ENCODE measurements at places on chromosomes 13 and 19. TPM values are rescaled to one million over a fixed set of nuclear protein-coding genes. Genes with fewer than 3 reads are reported as not detected.

The RAX2 gene
- total RNA-seq, result not detected

The S1PR5 gene
- not detected for total RNA-seq

GRCh38 chr19:16779539-16780163 is 49.5 kb upstream of the SIN3B start:
- no peak overlapping the region for H3K4me3 ChIP-seq
- no peaks in the 10 kb centered on the region for H3K36me3 ChIP-seq
- H3K27me3 ChIP-seq, result peaks cover 7% of the 10 kb centered on the region
- DNase-seq, result no peak
- H3K4me1 ChIP-seq, result no peaks in the 10 kb centered on the region

The GIPR gene
- total RNA-seq, result 2.3 TPM

DNA sequence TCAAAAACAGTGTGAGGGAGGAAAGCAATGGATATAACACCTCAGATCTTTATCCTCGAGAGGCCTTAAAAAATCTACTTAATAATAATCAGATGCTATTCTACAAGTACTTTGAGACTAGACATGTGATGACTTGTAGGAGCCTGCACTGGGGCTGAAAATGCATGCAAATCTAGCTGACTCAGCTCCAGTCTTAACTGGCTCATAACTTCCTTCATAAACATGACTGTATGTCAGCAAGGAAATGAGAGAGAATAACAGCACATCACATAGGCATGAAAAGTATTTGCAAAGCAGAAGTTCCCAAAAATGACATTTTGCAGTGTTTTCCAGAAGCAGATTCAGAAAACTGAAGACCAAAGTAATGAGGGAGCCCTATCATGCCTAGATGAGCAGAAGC is 38.1 kb downstream of the PSG5 start:
- no peak overlapping the region for H3K4me3 ChIP-seq
- no peak for DNase-seq
- no peaks in the 10 kb centered on the region for H3K4me1 ChIP-seq
- H3K27ac ChIP-seq, result no peak overlapping the region
- H3K36me3 ChIP-seq, result no peaks in the 10 kb centered on the region

- no peak overlapping the region for H3K4me3 ChIP-seq
- peaks cover 3% of the 10 kb centered on the region for H3K4me1 ChIP-seq
- peaks cover 11% of the 10 kb centered on the region for H3K36me3 ChIP-seq
- no peaks in the 10 kb centered on the region for H3K27me3 ChIP-seq
Observed at GRCh38 chr13:49400755-49401659, 42.9 kb downstream of the CAB39L start.

The CD70 gene
- 3.1 TPM for total RNA-seq

The IGFL2 gene
- not detected for total RNA-seq

DNA sequence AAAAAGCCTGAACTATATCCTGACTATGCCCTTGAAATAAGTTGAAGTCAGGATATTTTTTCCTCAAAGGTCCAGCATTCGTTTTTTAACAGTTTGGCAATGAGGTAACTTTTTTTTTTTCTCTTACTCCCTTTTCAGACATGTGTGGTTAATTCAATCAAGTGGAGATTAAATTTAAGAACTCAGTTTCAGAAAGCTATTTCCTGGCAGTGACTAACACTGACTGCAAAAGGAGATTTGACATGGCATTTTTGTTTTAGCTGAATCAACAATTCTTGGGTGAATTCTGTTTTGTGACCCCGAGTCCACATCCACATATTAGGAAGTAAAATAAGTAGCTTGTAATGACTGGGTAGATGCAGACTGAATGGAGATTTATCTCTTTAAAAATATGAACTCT is 716.4 kb downstream of the PCDH9 start:
- no peak overlapping the region for H3K27ac ChIP-seq
- no peaks in the 10 kb centered on the region for H3K4me1 ChIP-seq
- H3K36me3 ChIP-seq, result no peaks in the 10 kb centered on the region

The APOC4 gene
- not detected for total RNA-seq

The EMP3 gene
- total RNA-seq, result 110 TPM

The RDH8 gene
- not detected for total RNA-seq

The CLEC4M gene
- not detected for total RNA-seq

The DENND1C gene
- total RNA-seq, result 57.9 TPM

DNA sequence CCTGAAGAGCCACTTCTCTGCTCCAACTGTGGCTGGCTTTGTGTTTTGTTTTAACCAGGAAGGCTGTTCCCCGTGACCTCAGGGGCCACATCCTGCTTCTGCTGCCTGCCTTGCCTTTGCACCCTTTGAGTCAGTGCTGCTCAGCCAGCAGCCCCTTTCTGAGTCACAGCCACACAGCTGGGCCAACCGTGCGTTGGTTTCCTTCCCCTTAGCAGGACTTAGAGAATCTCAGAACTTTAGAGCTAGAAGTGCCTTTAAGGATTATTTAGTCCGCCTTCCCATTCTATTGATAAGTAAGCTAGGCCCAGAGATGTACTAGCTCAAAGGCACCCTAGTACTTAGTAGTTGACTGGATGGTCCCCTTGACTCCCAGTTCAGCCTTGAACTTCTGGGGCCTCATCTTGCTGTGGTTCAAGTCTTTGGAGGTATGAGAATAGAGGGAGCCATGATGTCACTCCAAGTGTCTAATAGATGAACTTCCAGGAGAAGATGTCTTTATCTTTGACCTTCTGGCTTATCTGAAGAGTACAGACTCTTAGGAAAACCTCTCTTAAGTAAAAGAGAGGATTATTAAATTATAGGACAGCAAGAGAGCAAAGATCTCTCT is 8.0 kb downstream of the RGCC start:
- peak overlapping the region; percentile 76 for H3K4me3 ChIP-seq
- peaks cover 89% of the 10 kb centered on the region for H3K4me1 ChIP-seq
- H3K36me3 ChIP-seq, result peaks cover 67% of the 10 kb centered on the region
- no peaks in the 10 kb centered on the region for H3K27me3 ChIP-seq
- H3K27ac ChIP-seq, result peak overlapping the region; percentile 93

GRCh38 chr19:13149628-13150186 is 468 bp downstream of the STX10 start:
- peaks cover 22% of the 10 kb centered on the region for H3K36me3 ChIP-seq
- H3K27me3 ChIP-seq, result no peaks in the 10 kb centered on the region
- H3K4me1 ChIP-seq, result peaks cover 16% of the 10 kb centered on the region
- peak overlapping the region; percentile 98 for H3K27ac ChIP-seq
- peak; percentile 45 for DNase-seq

DNA sequence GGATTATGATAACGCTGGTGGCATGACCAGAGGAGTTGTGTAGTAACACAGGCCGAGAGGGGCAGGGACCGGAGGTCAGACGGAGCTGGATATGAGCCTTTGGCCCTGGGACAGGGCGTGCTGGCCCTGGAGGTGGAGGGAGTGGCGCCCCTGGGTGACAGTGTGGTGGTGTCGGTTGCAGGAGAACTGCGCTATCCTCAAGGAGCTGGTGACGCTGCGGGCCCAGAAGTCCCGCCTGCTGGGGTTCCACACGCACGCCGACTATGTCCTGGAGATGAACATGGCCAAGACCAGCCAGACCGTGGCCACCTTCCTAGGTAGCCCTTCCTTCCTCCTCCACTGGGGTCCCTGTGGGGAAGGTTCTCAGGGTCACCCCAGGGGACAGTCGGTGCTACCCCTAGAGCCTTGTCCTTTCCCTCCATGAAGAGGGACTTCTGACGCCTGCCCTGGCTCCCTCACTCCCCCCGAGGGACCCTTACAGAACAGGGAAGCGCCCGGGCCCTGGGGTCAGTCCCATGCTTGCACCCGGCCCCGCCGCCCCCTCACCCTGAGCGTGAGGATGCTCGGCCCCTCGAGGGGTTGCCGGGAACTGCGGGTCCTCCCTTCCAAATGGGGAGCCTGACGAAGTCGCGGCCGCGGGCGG is 12.8 kb upstream of the ZNF554 start:
- no peaks in the 10 kb centered on the region for H3K4me1 ChIP-seq
- peaks cover 20% of the 10 kb centered on the region for H3K36me3 ChIP-seq
- H3K27me3 ChIP-seq, result no peaks in the 10 kb centered on the region

The PGLYRP2 gene
- total RNA-seq, result 0.07 TPM

- peaks cover 9% of the 10 kb centered on the region for H3K36me3 ChIP-seq
- H3K4me1 ChIP-seq, result peaks cover 51% of the 10 kb centered on the region
- no peaks in the 10 kb centered on the region for H3K27me3 ChIP-seq
- no peak for DNase-seq
Observed at GRCh38 chr13:73876323-73876722, 257.9 kb downstream of the KLF12 start.

The ZNF497 gene
- total RNA-seq, result 0.40 TPM

The ATP4A gene
- total RNA-seq, result not detected

DNA sequence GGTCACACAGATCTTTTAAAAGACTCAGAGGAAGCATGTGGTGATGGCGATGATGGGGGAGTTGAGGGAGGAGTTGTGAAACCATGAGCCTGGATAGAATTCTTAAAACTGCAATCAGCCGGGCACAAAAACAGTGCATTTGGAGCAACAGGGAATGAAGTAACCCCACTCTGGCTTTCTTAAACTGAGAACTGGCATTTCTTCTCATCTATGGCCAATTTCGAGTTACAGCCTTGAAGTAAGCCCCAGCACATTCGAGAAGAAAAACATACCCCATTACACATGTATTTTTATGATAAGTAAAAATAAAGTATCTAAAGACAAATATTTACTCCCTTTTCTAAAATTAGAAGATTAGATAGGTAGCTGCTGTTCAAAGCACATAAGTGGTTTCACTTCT is 70.1 kb downstream of the DCLK1 start:
- no peaks in the 10 kb centered on the region for H3K4me1 ChIP-seq
- no peak overlapping the region for H3K27ac ChIP-seq
- no peaks in the 10 kb centered on the region for H3K36me3 ChIP-seq
- no peak overlapping the region for H3K4me3 ChIP-seq

- no peaks in the 10 kb centered on the region for H3K4me1 ChIP-seq
- H3K27me3 ChIP-seq, result no peaks in the 10 kb centered on the region
- DNase-seq, result no peak
Observed at GRCh38 chr19:42370068-42370520, 20.0 kb downstream of the CNFN start.

DNA sequence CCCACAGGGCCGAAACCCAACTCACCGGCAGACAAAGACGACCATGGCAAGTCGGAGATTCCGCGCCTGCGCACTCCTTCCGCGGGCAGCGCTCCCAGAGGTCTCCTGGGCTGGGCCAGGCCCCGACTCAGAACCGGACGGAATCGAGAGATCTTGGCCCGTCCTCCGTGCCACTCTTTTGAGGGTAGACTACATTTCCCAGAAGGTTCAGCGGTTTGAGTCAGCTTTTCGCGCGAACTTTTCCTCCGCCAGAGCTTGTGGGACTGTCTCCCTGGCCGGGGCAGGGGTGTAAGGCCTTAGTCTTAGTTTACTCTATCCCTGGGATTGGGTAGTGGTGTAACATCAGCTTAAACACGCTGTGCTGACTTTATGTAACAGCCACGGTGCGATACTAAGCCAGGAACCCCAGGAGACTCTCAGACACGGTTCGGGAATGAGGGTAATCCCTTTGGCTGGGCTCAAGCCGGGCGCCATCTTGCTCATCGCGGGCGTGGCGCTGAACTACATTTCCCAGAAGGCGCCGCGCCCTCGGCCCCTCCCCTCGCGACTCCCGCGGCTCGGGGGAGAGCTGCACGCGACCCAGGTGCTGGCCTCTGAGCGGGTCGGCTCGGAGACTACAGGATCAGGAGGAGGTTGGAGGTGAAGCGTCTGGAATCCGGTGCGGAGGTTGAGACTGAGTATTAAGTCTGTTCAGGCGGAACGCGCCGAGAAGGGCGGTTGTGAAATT is at the start of gene ZNF260:
TSS of gene ZNF260 (minus strand) at position 78 of the 727 bp plus-strand sequence. CDS start 13,033 bp downstream, outside the sequence.
- H3K4me1 ChIP-seq, result peaks cover 16% of the 10 kb centered on the region
- peak within 1 kb of the TSS; percentile 100 for H3K4me3 ChIP-seq
- H3K27ac ChIP-seq, result peak within 1 kb of the TSS; percentile 98
- H3K36me3 ChIP-seq, result peaks cover 58% of the 10 kb centered on the region
- peak; percentile 96 for DNase-seq

- no peak for DNase-seq
- no peak overlapping the region for H3K27ac ChIP-seq
- peaks cover 1% of the 10 kb centered on the region for H3K36me3 ChIP-seq
- no peak overlapping the region for H3K4me3 ChIP-seq
- no peaks in the 10 kb centered on the region for H3K4me1 ChIP-seq
Observed at GRCh38 chr13:59776924-59777690, 386.6 kb downstream of the DIAPH3 start.

DNA sequence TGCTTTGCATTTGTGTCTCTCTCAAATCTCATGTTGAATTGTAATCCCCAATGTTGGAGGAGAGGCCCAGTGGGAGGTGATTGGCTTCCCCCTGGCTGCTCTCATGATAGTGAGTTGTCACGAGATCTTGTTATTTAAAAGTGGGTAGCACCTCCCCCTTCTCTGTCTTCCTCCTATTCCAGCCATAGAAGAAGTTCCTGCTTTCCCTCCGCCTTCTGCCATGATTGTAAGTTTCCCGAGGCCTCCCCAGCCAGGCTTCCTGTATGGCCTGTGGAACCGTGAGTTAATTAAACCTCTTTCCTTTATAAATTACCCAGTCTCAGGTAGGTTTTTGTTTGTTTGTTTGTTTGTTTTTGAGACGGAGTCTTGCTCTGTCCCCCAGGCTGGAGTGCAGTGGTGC is 3.8 kb downstream of the LILRA4 start:
- H3K27me3 ChIP-seq, result peaks cover 4% of the 10 kb centered on the region
- H3K27ac ChIP-seq, result no peak overlapping the region
- no peaks in the 10 kb centered on the region for H3K4me1 ChIP-seq
- no peaks in the 10 kb centered on the region for H3K36me3 ChIP-seq

The CEACAM19 gene
- total RNA-seq, result 0.17 TPM

GRCh38 chr13:28357911-28358433 is 137.0 kb downstream of the FLT1 start:
- peaks cover 25% of the 10 kb centered on the region for H3K4me1 ChIP-seq
- no peak overlapping the region for H3K4me3 ChIP-seq
- H3K27me3 ChIP-seq, result no peaks in the 10 kb centered on the region
- DNase-seq, result peak; percentile 15

The CASP14 gene
- total RNA-seq, result not detected

- H3K4me1 ChIP-seq, result no peaks in the 10 kb centered on the region
- H3K27me3 ChIP-seq, result no peaks in the 10 kb centered on the region
- no peak for DNase-seq
- no peak overlapping the region for H3K27ac ChIP-seq
- no peaks in the 10 kb centered on the region for H3K36me3 ChIP-seq
Observed at GRCh38 chr13:56515441-56515840, 625.3 kb upstream of the PRR20A start.

GRCh38 chr13:111403266-111403665 is 82.8 kb downstream of the TEX29 start:
- no peaks in the 10 kb centered on the region for H3K36me3 ChIP-seq
- no peaks in the 10 kb centered on the region for H3K27me3 ChIP-seq
- no peak overlapping the region for H3K4me3 ChIP-seq
- no peak overlapping the region for H3K27ac ChIP-seq
- no peak for DNase-seq

The SIAH3 gene
- total RNA-seq, result 0.12 TPM

The IRF3 gene
- total RNA-seq, result 97.8 TPM

DNA sequence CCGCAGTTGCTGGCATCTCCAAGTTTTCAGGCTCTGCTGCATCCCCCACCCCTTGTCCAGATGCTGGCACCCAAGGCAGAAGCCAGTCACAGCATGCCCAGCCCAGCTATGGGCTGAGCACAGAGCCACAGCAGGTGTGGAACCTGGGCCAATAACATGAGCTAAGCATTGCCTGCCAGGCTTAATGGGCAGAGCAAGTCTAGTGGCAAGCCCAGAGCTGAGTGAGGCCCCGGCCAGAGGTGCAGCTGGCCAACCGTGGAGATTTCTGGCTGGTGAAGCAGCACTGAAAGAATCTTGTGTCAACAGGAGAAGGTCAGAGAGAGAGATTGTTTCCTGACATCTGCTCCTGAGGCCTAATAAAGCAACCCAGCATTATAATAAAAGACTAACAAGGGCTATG is 111.0 kb downstream of the B3GLCT start:
- H3K27ac ChIP-seq, result no peak overlapping the region
- no peak for DNase-seq
- H3K27me3 ChIP-seq, result no peaks in the 10 kb centered on the region

- H3K4me1 ChIP-seq, result peaks cover 65% of the 10 kb centered on the region
- no peaks in the 10 kb centered on the region for H3K27me3 ChIP-seq
- no peaks in the 10 kb centered on the region for H3K36me3 ChIP-seq
- peak overlapping the region; percentile 96 for H3K27ac ChIP-seq
Observed at GRCh38 chr13:99431927-99432608, 69.2 kb upstream of the TM9SF2 start.
